ENCODE measurements at places on chromosomes 12 and 14.

DNA sequence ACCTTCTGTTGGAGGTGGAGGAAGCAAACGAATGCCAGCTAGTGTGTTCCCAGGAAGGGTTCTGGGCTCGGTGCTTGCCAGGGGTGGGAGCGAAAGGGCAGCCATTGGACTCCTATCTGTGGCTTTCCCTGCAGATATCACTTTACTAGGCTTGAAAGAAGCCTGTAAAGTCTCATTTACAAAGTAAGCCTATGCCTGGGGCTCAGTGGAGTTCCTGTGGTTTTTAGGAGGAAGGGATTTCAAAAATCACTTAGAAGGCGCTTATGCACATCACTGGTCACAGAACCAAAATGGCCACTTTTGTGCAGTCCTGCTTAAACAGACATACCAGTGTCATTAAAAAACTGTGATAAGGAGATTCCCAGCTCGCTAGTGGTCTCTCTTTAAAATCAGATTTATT lies 22.7 kb downstream of the CLMN start:
- no peak for DNase-seq

GRCh38 chr14:55277972-55278740 lies 6.9 kb downstream of the FBXO34 start:
- no peak for DNase-seq

DNA sequence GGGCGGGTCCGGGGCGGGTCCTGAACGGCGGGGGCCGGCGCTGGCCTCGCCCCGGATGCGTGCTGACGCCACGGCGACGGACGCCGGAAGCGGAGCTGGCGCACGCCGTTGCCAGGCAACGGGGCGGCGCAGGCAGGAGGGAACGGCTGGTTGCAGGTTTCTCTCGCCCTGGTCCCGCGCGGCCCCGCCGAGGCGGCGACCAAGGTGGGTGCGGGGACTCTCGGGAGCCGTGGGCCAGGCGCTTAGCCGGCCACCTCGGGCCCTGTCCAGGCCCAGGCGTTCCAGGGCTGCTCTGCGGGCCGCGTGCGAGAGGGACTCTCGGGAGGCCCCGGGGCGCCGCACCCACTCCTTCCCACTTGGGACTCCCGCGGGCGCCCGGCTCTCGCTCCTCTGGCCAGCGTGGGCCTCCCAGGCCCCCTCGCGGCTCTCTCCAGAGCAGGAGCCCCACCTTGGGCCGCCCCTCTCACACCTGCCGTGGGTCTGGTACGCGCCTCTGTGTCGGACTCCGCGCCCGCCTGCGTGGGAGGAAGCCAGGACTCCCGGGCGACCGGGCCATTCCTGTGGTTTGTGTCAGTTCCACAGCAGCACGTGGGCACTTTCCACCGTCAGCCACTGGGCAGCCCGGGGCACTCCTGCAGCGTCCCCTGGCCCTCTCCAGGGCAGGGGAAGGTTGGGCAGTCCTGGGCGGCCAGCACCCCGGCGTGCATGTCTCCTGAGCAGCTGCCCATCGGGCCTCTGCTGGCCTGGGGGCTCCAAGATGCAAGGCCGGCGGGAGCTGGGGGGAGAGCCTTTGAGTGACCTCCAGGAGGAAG lies at the start of gene CLBA1:
Gene CLBA1 (plus strand): TSS at position 114 of the 812 bp plus-strand sequence. CDS start 644 bp downstream, at position 758.
- DNase-seq: peak; percentile 75

GRCh38 chr12:118052324-118053070 lies 8.5 kb downstream of the WSB2 start:
- peak; percentile 75 for DNase-seq

GRCh38 chr14:52363041-52363704 lies 49.1 kb downstream of the PTGER2 start:
- DNase-seq: no peak

- DNase-seq: no peak
Observed at GRCh38 chr14:54169254-54169924, 212.8 kb upstream of the BMP4 start.

DNA sequence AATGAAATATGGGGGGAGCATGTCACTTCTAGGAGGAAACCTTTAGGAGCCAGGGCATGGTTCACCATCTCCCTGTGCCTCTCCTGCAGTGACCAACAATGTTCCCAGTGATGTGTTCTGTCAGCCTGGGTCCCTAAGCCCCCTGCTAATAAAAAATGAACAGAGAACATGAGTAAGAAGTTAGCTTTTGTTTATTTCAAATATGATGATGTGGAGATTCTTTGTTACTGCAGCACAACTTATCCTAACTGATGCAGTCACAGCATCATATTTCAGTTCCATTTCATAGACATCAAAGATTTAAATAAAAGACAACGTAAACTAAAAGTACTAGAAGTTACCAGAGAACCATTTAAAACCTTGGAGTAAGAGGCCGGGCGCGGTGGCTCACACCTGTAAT lies 43.9 kb downstream of the SERPINA3 start:
- no peak for DNase-seq

DNA sequence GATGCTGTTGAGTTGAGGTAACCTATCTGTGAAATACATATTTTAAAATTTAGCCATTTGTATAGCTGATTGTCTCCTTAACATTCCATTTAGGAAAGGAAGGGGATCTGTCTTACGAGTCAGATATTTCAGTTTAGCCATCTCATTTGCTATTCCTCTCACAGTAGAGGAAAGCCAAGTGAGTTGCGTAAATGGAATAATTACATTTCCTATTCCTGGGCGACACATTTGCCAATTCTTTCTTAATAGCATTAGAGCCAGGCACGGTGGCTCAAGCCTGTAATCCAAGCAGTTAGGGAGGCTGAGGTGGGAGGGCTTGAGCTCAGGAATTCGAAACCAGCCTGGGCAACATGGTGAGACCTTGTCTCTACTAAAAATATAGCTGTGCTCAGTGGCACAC lies 116.3 kb downstream of the TMX1 start:
- DNase-seq: no peak

DNA sequence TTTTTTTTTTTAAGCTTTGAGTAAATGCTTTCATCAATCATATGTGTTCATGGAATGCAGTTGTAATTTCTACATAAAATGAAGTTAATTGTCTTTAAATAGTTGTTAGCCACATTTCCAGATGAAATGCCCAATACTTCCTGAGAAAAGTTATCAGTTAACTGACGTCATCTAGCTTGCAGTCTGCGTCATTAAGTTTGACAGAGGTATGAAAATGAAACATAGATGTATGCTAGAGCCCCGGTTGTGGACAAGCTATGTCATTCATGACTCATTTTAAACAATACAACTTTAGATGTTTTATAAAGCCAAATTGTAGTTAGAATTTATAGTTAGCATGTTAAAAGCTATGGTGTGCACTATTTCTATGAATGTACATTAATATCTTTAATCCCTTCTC lies 90.7 kb downstream of the PLEKHA5 start:
- DNase-seq: no peak

DNA sequence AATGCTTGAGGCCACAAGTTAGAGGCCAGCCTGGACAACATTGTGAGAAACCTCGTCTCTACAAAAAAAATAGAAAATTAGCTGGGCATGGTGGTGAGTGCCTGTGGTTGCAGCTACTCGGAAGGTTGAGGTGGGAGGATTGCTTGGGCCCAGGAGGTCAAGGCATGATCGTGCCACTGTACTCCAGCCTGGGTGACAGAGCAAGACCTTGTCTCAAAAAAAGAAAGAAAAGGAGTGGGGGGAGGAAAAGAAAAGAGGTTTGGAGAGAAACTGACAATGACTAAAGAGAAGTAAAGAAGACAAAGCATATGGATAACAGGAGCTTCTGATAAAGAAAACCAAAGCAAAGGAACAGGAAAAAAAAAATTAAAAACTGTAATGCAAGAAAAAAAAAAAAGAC lies 37.4 kb upstream of the SELPLG start:
- no peak for DNase-seq
